ENCODE measurements at places on chromosomes 1 and 21. TPM values are rescaled to one million over a fixed set of nuclear protein-coding genes. Genes with fewer than 3 reads are reported as not detected.
A peak's percentile ranks its signal among the peaks of the same experiment; 100 is the strongest.

- no peak overlapping the region for H3K27ac ChIP-seq
- H3K4me1 ChIP-seq = peaks cover 2% of the 10 kb centered on the region
- no peaks in the 10 kb centered on the region for H3K36me3 ChIP-seq
- no peak overlapping the region for H3K4me3 ChIP-seq
These were observed 73.9 kb downstream of the KCNJ15 start for GRCh38 chr21:38330666-38331065.

DNA sequence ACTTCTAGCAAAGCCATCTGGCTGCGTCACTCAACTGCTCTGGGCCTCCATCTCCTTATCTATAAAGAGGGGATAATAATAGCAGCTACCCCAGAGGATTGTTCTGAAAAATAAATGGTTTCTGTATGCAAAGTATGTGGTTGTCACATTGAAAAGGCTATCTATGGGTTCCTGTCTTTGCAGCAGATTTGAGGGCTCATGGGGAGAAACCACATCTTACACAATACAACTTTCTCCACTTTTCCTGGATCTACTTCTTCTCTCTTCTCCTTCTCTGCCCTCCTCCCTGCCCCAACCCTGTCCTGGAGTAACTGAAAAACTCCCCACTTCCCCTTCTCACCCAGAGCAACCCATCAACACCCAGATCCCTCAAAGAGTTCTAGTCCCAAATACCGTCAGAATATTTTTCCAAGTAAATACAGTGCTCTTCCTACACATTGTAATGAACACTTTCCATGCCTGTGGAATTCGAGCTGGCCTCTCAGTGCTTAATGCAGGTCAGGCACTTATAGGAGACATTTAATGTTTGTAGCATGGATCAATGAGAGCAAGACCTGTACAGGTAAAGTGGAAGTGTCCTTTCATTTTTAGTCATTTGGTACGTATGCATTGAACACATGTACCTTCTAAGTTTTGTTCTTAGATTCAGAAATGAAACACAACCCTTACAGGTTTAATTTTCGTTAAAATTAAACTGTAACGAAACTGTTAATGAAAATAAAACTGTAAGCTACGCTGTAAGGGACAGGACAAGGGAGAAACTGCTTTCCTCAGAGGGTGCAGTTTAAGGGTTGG, 131.9 kb downstream of the AK5 start:
- no peak overlapping the region for H3K4me3 ChIP-seq
- H3K27me3 ChIP-seq = no peaks in the 10 kb centered on the region
- no peak overlapping the region for H3K27ac ChIP-seq

DNA sequence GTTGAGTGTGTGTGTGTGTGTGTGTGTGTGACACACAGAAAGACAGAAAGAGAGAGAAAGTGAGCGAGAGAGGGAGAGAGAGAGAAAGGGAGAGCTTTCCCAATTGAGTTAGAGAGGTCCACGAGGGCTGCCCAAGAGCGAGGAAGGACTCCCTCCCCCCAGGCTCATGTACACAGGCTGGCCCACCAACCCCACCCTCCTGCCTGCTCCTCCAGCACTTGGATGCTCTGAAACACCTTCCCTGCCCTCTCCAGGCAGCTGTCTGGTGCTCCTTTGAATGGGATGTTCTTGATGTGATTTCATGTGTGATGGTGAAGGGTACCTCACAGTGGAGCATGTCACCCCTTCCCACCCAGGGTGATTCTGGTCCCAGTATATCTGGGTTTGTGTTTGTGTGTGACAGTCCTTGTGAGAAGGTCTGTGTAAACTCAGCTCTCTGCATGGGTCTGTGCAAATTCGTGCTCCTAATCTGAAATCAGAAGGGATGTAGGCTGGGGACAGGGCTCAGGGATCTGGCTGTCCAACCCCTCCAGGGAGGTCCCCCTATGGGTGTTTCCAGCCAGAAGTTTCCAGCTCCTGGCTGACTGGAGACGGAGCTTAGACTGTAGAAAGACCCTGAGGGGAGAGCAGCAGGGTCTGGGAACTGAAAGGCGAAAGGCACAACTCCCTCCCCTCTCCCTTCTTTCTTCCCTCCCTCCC, 6.8 kb upstream of the PEAR1 start:
- H3K27ac ChIP-seq = no peak overlapping the region
- H3K4me3 ChIP-seq = no peak overlapping the region
- H3K4me1 ChIP-seq = peaks cover 34% of the 10 kb centered on the region
- no peaks in the 10 kb centered on the region for H3K36me3 ChIP-seq

- H3K4me3 ChIP-seq = no peak overlapping the region
- no peaks in the 10 kb centered on the region for H3K36me3 ChIP-seq
- H3K27me3 ChIP-seq = peaks cover under 1% of the 10 kb centered on the region
- peak; percentile 43 for DNase-seq
These were observed 21.3 kb upstream of the PRSS38 start for GRCh38 chr1:227793948-227794816.

DNA sequence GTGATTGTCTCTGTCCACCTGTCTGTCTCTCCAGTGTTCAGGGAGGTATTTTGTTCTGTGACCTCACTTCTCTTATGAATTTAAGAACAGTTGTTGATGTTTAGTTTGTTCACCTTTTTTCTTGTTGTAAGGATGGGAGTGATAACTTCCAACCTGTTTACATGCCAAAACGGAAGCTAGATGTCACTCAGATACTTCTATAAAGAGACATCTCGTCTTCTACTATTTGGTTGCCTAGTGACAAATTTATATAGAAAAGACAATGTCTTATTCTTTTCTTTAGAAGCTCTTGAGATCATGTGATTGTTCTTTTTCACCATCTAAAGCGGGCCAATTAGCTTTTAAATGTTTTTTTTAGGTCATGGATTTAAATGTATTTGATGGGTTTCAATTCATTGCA, 33.8 kb downstream of the PRSS38 start:
- H3K4me3 ChIP-seq = no peak overlapping the region
- no peaks in the 10 kb centered on the region for H3K4me1 ChIP-seq
- DNase-seq = no peak
- H3K27ac ChIP-seq = no peak overlapping the region
- H3K27me3 ChIP-seq = no peaks in the 10 kb centered on the region

GRCh38 chr1:154767315-154768240, 102.5 kb downstream of the KCNN3 start:
- H3K4me3 ChIP-seq = no peak overlapping the region
- no peaks in the 10 kb centered on the region for H3K27me3 ChIP-seq
- H3K36me3 ChIP-seq = no peaks in the 10 kb centered on the region
- no peak overlapping the region for H3K27ac ChIP-seq
- no peak for DNase-seq
- H3K4me1 ChIP-seq = peaks cover 6% of the 10 kb centered on the region

GRCh38 chr1:32695098-32695904, 7.3 kb downstream of the SYNC start:
- no peaks in the 10 kb centered on the region for H3K4me1 ChIP-seq
- DNase-seq = no peak
- H3K27ac ChIP-seq = no peak overlapping the region
- no peaks in the 10 kb centered on the region for H3K36me3 ChIP-seq
- no peak overlapping the region for H3K4me3 ChIP-seq
- H3K27me3 ChIP-seq = no peaks in the 10 kb centered on the region

GRCh38 chr1:214946615-214947014, 135.9 kb upstream of the KCNK2 start:
- no peak overlapping the region for H3K4me3 ChIP-seq
- DNase-seq = no peak
- H3K4me1 ChIP-seq = peaks cover 2% of the 10 kb centered on the region
- H3K27ac ChIP-seq = no peak overlapping the region
- no peaks in the 10 kb centered on the region for H3K27me3 ChIP-seq

GRCh38 chr1:34268311-34268954, 91.7 kb downstream of the C1orf94 start:
- H3K36me3 ChIP-seq = no peaks in the 10 kb centered on the region
- peak; percentile 22 for DNase-seq
- no peak overlapping the region for H3K27ac ChIP-seq
- no peaks in the 10 kb centered on the region for H3K27me3 ChIP-seq
- H3K4me1 ChIP-seq = peaks cover 5% of the 10 kb centered on the region

- H3K27me3 ChIP-seq = no peaks in the 10 kb centered on the region
- H3K27ac ChIP-seq = no peak overlapping the region
- H3K36me3 ChIP-seq = no peaks in the 10 kb centered on the region
These were observed 43.1 kb upstream of the IGSF21 start for GRCh38 chr1:18064534-18064933.

DNA sequence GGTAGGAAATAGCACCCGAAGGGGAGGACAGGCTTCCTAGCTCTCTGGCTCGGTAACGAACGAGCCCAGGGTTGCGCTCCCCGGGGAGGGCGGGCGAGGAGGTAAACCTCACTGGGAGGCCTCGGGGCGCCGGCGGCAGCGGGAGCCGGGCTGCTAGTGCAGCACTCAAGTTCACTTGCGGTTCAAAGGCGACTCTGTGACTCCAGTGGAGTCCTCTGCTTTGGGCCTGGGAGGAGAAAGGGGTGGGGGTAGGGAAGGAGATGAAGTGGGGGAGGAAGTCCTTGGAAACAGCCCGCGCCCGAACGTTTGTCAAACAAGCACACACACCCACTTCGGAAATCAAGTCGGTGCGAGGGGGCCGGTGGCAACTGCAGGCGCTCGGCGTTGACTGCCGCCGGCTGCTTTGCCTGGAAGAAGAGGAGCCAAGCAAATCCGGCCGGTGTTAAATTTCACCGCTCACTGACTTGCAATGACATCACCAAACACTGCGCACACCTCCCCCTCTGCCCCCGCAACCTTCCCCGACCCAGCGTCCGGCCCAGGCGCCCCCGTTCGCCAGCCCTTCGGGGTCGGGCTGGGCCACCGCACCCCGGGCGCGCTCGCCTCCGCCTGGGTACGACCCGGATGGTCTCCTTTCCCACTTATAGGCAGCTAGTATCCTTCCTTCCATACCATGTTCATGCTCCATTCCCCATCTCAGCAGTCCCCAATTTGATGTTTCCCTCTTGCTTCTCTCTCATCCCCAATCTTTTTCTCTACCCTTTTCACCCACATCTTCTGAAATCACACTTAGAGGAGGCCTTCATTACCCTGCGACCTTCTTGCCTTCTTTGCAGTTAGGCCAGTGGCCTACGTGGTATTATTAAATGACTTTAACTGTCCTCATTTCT, at the start of gene COL24A1:
TSS of gene COL24A1 (minus strand) at position 207 of the 890 bp plus-strand sequence. CDS start 376 bp downstream, outside the sequence.
- H3K36me3 ChIP-seq = no peaks in the 10 kb centered on the region
- peak within 1 kb of the TSS; percentile 65 for H3K4me3 ChIP-seq
- peaks cover 18% of the 10 kb centered on the region for H3K27me3 ChIP-seq
- H3K27ac ChIP-seq = no peak within 1 kb of the TSS
- no peaks in the 10 kb centered on the region for H3K4me1 ChIP-seq

- no peaks in the 10 kb centered on the region for H3K36me3 ChIP-seq
- H3K4me1 ChIP-seq = no peaks in the 10 kb centered on the region
- no peak for DNase-seq
These were observed 11.3 kb upstream of the SAMSN1 start for GRCh38 chr21:14557413-14557812.

GRCh38 chr1:190476806-190477205, 858 bp downstream of the BRINP3 start:
- no peak for DNase-seq
- H3K4me1 ChIP-seq = peaks cover 3% of the 10 kb centered on the region
- no peak overlapping the region for H3K27ac ChIP-seq
- no peaks in the 10 kb centered on the region for H3K36me3 ChIP-seq

DNA sequence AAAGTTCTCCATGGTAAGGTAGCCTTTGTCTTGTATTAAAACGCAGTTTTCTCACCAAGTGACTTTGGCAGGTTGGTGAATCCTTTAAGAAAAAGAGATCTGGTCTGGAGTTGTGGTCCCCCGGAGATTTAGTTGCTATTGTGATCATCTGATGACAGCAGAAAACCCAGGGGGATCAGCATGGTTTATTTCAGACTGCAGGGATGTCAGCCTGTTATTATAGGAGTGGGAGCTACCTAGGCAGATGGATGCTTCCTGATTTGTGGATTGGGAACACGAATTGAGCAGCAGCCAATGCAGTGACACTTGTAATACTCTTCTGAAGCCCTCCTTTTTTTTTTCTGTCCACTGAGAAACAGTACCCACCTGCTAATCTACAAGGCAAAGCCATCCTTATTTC, 150.2 kb downstream of the ST6GALNAC3 start:
- H3K4me3 ChIP-seq = no peak overlapping the region
- DNase-seq = no peak
- H3K27me3 ChIP-seq = no peaks in the 10 kb centered on the region
- H3K36me3 ChIP-seq = no peaks in the 10 kb centered on the region
- no peak overlapping the region for H3K27ac ChIP-seq
- peaks cover 14% of the 10 kb centered on the region for H3K4me1 ChIP-seq

- DNase-seq = no peak
- H3K4me1 ChIP-seq = no peaks in the 10 kb centered on the region
- no peaks in the 10 kb centered on the region for H3K27me3 ChIP-seq
These were observed at the start of gene DPT for GRCh38 chr1:168728473-168729404. Gene DPT, minus strand, starts transcription at chr1:168729206. Its CDS starts 32 bp downstream, at chr1:168729174.

DNA sequence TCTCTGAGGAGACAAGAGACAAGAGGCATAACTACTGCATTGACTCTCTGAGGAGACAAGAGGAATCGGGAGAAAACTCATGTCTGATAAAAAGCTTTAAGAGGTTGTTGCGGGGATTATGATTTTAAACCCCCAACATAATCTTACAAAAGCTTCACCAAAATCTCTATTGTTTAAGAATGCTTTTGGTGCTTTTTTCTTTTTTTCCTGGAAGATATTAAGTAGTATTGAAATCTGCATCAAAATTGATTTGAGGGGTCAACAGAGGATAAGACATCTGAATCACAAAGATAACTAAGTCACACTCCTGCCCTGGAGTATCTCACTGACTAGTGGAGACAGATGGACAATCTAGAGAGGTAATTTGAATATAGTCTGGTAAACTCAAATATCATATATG, 115.6 kb upstream of the MROH9 start:
- no peaks in the 10 kb centered on the region for H3K36me3 ChIP-seq
- DNase-seq = no peak
- H3K4me3 ChIP-seq = no peak overlapping the region
- no peak overlapping the region for H3K27ac ChIP-seq
- H3K27me3 ChIP-seq = no peaks in the 10 kb centered on the region

DNA sequence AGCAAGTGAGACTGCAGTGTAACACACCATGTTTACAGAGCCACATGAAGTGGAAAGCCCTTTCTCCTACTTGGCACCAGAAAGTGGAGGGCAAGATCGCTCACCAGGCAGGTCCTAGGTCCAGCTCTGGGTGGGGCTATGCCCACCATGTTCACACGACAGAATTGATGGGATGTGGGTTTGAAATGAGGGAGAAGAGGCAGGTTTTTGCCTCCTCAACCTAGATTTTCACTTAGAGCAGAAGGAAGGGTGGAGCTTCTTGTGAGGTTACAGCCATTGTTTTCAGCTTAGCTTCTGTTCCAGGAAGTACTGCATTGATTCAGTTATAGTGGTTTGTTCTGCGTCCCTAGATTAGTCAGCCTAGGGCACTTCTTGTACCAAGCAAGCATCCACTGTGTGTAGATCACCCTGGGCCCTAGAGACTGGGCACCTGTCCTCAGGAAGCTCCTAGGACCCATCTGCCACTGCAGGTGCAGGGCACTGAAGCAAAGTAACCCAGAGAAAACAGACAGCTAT, 2.3 kb downstream of the CD53 start:
- no peak for DNase-seq
- no peaks in the 10 kb centered on the region for H3K36me3 ChIP-seq
- no peaks in the 10 kb centered on the region for H3K27me3 ChIP-seq
- no peak overlapping the region for H3K4me3 ChIP-seq
- H3K4me1 ChIP-seq = no peaks in the 10 kb centered on the region
- no peak overlapping the region for H3K27ac ChIP-seq

OR2T35 gene
- not detected for total RNA-seq

SLC30A7 gene
- 18.9 TPM for total RNA-seq

COL8A2 gene
- 2.4 TPM for total RNA-seq

FMO2 gene
- not detected for total RNA-seq

CFHR3 gene
- 0.52 TPM for total RNA-seq

KLHDC9 gene
- 6.5 TPM for total RNA-seq

HES2 gene
- 0.36 TPM for total RNA-seq

PIGR gene
- not detected for total RNA-seq

AMY2B gene
- 2.1 TPM for total RNA-seq

PTGFRN gene
- total RNA-seq = 32.6 TPM

All from H1 (cell line).